ENCODE measurements at places on chromosomes 7 and 10. TPM values are rescaled to one million over a fixed set of nuclear protein-coding genes. Genes with fewer than 3 reads are reported as not detected.

Gene GRID2IP
- not detected for total RNA-seq

Gene TMEM106B
- total RNA-seq, result 79.7 TPM

Gene LOXL4
- total RNA-seq, result 138 TPM

Gene AGMO
- 5.5 TPM for total RNA-seq

Gene TAS2R3
- 2.0 TPM for total RNA-seq

Gene FRAT1
- total RNA-seq, result 1.4 TPM

Gene SBDS
- total RNA-seq, result 89.3 TPM

Gene RARRES2
- total RNA-seq, result 1.7 TPM

Gene TSPAN33
- 0.53 TPM for total RNA-seq

Gene STRA8
- total RNA-seq, result not detected

Gene MYH16
- not detected for total RNA-seq

Gene PITX3
- total RNA-seq, result 0.13 TPM

Gene SPRN
- total RNA-seq, result 1.6 TPM

Gene CHAT
- total RNA-seq, result not detected
